ENCODE measurements at places on chromosomes 7 and 10.
A peak's percentile ranks its signal among the peaks of the same experiment; 100 is the strongest.

DNA sequence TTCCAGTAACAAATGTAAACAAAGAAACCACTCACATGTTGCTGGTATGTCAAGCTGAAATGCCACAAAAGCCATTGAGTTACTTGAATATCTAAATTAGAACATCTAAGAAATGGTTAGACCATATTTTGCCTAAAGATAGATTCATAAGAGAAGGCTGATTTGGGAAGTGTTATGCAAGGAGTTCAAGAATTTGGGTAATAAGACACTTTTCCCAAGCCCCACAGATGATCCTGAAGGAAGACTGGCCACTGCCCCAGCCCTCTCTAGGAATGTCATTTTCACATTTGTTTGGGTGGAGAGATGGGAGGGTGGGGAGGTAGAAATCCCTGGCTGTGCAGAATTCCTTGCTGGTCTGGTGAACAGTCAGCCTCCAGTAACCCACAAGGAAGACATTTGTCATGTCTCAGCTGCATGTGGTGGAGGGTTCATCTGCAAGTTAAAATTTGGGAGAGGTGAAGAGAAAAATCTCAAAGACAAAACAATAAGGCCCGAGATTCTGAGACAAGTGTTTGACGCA lies 427.2 kb upstream of the KLF6 start:
- peaks cover 2% of the 10 kb centered on the region for H3K36me3 ChIP-seq
- no peak overlapping the region for H3K4me3 ChIP-seq
- H3K27ac ChIP-seq = no peak overlapping the region
- peaks cover 26% of the 10 kb centered on the region for H3K27me3 ChIP-seq
- no peak for DNase-seq

DNA sequence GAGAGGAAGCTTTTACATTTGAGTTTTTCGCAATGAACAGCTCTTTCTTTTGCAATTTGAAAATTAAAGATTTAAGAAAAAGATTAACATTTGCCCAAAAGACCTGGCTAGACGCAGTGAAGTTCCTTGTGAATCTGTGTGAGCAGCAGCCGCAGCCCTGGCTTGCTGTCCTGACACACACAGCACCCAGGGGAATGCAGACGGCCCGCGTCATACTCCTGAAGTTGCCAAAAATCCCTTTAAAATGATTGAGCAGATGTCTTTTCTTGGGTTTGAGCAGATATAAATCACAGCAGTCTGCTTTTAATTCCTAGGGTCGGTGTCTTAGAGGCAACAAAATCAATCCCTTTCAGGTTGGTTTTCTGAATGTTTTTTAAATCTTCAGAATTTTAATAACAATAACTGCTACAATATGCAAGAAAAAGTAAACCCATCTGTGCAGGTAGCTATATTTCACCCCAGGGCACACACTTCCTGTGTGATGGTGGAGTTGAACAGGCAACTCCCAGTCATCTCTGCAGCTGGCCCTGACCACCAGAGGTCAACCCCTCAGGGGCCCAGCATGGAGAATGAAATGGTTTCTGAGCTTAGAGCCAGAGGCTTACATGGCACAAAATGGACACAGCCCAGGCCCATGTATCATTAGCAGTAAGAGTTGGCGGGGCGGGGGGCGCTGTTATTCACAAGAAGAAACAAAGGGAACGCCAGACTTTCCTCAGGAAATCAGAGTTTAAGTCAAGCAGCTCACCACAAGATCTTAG lies 32.2 kb upstream of the TRIL start:
- no peak overlapping the region for H3K27ac ChIP-seq
- H3K4me1 ChIP-seq = no peaks in the 10 kb centered on the region
- no peaks in the 10 kb centered on the region for H3K36me3 ChIP-seq
- H3K27me3 ChIP-seq = peaks cover 3% of the 10 kb centered on the region
- H3K4me3 ChIP-seq = no peak overlapping the region

- no peak for DNase-seq
- peaks cover 2% of the 10 kb centered on the region for H3K4me1 ChIP-seq
- no peak overlapping the region for H3K27ac ChIP-seq
- peaks cover 9% of the 10 kb centered on the region for H3K27me3 ChIP-seq
- H3K4me3 ChIP-seq = no peak overlapping the region
Measured at GRCh38 chr7:2614631-2615330, 17.0 kb upstream of the TTYH3 start.

- H3K4me1 ChIP-seq = peaks cover 10% of the 10 kb centered on the region
- no peak overlapping the region for H3K4me3 ChIP-seq
- H3K27me3 ChIP-seq = peaks cover 9% of the 10 kb centered on the region
- no peak for DNase-seq
Measured at GRCh38 chr10:31599626-31600504, 280.8 kb downstream of the ZEB1 start.

DNA sequence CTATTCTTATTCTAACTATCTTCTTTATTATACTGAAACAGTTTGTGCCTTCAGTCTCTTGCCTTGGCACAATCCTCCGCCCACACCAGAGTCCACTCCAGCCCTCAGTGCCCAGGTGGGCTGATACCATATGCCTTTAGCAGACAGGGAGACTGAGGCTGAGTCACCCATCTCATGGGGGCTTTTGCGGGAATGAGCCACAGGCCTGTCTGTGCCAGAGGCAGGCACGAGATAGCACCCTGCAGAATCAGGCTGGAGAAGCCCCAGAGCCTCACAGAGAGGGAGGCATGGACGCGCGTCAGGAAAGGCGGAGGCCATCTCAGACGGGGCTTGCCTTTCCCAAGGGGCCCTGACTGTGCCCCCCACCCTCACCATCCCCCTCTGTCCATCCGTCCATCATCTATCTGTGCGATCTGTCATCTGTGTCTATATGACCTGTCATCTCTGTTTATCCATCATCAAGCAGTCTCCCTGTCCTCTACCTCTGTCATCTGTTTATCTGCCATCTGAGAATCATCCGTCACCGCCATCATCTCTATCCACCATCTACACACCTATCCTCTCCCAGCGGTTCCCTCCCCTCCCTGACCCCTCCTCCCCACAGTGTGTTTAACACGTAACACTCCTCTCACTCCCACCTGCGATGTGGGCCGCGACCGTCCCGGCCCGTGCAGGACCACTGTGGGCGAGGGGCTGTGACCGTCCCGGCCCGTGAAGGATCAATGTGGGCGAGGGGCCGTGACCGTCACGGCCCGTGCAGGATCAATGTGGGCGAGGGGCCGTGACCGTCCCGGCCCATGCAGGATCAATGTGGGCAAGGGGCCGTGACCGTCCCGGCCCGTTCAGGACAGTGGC lies 7.3 kb upstream of the ADAP1 start:
- no peak overlapping the region for H3K4me3 ChIP-seq
- no peaks in the 10 kb centered on the region for H3K27me3 ChIP-seq
- H3K27ac ChIP-seq = no peak overlapping the region
- no peak for DNase-seq
- peaks cover 5% of the 10 kb centered on the region for H3K36me3 ChIP-seq

DNA sequence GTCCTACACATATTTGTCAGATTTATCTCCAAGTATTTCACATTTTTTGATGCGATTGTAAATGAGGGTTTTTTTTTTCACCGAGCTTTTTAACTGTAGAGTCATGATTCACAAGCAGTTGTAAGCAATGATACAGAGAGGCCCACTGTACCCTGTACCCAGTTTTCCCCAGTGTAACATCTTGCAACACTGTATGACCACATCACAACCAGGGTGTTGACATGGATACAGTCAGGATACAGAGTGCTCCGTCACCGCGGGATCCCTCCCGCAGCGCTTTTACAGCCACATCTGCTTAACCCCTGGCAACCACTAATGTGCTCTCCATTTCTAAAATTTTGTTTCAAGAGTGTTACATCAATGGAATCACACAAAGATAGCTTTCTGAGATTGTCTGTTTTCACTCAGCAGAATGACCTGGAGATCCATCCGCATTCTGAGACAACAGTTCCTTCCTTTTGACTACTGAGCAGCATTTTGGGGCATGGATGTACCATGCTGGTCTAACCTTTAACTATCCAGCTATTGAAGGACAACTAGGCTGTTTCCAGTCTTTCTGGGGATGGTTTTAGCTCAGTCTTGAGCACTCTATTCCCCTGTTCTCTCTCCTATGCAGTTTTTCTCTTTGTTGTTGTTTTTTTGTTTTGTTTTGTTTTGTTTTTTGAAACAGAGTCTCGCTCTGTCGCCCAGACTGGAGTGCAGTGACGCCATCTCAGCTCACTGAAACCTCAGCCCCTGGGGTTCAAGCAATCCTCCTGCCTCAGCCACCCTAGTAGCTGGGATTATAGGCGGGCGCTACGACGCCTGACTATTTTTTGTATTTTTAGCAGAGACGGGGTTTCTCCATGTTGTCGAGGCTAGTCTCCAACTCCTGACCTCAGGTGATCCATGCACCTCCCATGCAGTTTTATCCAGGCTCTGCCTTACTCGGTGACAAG lies 25.9 kb downstream of the GPRIN2 start:
- no peak overlapping the region for H3K4me3 ChIP-seq
- peaks cover 4% of the 10 kb centered on the region for H3K27me3 ChIP-seq
- peak; percentile 17 for DNase-seq
- no peak overlapping the region for H3K27ac ChIP-seq
- no peaks in the 10 kb centered on the region for H3K36me3 ChIP-seq
- H3K4me1 ChIP-seq = no peaks in the 10 kb centered on the region

GRCh38 chr7:30733691-30734090 lies 18.2 kb upstream of the INMT start:
- H3K4me1 ChIP-seq = peaks cover 38% of the 10 kb centered on the region
- no peak overlapping the region for H3K4me3 ChIP-seq
- H3K36me3 ChIP-seq = peaks cover 1% of the 10 kb centered on the region
- no peak for DNase-seq

DNA sequence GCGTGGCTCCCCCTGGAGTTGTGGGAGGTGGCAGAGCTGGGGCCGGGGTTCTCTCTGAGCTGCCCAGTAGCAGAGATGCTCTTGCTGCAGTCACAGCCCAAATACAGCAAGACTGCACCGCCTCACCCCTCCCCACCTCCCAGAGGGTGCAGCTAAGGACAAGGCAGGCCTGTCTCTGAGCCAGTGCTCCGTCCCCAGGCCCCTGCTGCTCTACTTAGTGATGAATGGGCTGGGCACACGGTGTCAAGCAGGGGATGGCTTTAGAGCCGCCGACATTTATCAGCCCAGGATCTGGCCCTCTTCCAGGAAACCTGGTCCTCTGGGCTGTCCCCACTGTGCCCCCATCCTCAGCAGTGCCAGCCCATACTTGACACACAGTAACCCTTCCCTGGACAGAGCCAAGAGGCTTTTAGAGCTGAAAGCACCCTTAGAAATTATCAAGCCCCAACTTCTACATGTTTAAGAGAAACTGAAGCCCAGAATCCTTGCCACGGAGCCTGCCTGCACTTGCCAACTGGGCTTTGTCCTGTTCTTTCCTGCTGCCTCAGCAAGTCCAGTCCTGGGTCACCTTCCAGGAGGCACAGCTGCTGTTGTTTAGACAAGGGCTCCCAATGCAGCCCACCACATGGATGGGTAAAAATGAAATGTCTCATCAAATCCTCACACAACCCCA lies 137.1 kb upstream of the UNC5B start:
- no peak overlapping the region for H3K27ac ChIP-seq
- no peak overlapping the region for H3K4me3 ChIP-seq
- H3K27me3 ChIP-seq = no peaks in the 10 kb centered on the region
- no peaks in the 10 kb centered on the region for H3K4me1 ChIP-seq
- peak; percentile 16 for DNase-seq
- H3K36me3 ChIP-seq = no peaks in the 10 kb centered on the region

DNA sequence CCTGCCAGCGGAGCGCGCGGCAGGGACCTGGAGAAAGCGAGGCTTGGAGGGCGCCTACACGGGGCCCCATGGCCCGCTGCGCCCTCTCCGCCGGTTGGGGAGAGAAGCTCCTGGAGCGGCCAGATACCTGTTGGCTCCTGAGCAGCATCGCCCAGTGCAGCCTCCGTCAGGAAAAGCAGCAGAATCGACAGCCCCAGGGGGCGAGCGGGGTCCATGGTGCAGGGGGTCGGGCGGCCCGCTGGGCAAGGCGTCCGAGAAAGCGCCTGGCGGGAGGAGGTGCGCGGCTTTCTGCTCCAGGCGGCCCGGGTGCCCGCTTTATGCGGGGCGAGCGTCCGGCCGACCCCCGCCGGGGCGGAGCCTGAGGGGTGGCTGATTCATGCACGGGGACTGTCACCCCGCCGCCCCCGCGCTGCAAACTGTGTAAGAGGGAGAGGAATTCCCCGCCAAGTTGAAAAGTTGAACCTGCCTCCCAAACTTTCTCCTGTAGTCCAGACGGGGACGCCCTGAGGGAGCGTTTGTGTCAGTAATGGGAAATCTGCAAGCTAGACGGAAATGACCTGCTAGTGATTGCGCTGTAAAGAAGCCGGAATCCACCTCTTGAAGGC lies at the start of gene TFPI2:
Gene TFPI2 (minus strand): TSS at position 290 of the 605 bp plus-strand sequence. CDS start 75 bp downstream, at position 215.
- H3K4me1 ChIP-seq = peaks cover 5% of the 10 kb centered on the region
- H3K27ac ChIP-seq = no peak within 1 kb of the TSS
- H3K36me3 ChIP-seq = no peaks in the 10 kb centered on the region
- H3K27me3 ChIP-seq = peaks cover 53% of the 10 kb centered on the region

- no peaks in the 10 kb centered on the region for H3K4me1 ChIP-seq
- no peak overlapping the region for H3K27ac ChIP-seq
- peak; percentile 39 for DNase-seq
Measured at GRCh38 chr10:79390551-79391229, 43.4 kb downstream of the PPIF start.

DNA sequence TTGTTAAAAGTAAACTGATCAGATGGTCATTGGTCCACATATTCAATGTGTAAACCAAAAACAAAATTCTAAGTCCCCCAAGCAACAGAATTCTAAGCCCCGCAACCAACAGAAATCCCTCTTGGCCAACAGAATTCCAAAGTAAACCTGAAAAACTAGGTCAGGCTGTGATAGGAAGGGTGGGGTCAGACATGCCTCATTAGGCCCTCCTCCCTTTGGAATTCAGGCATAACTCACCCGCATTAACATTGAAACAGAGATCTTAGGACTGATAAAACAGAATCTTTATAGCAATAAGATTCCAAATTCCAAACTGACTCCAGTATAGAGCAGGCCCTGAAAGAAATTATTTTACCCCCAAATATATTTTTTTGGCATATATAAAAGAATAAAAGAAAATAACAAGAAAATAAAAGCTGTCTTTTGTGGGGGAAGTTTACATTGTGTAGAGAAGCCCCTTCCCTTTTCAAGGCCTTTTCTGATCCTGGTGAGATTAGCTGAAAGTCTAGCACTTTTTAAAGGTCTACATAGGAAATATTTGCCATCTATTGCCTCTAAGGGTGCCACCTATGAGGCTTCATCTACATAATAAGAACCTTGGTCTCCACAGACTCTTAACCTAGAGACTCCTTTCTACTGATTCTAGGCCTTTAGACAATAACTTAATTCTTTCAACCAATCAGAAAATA lies 30.5 kb downstream of the GNAT3 start:
- H3K27ac ChIP-seq = no peak overlapping the region
- H3K27me3 ChIP-seq = peaks cover 2% of the 10 kb centered on the region
- no peaks in the 10 kb centered on the region for H3K36me3 ChIP-seq
- no peak overlapping the region for H3K4me3 ChIP-seq
- H3K4me1 ChIP-seq = no peaks in the 10 kb centered on the region

- H3K4me1 ChIP-seq = no peaks in the 10 kb centered on the region
- no peaks in the 10 kb centered on the region for H3K36me3 ChIP-seq
- H3K27ac ChIP-seq = no peak overlapping the region
- peaks cover 18% of the 10 kb centered on the region for H3K27me3 ChIP-seq
Measured at GRCh38 chr10:133158756-133159610, 1.0 kb upstream of the KNDC1 start.

DNA sequence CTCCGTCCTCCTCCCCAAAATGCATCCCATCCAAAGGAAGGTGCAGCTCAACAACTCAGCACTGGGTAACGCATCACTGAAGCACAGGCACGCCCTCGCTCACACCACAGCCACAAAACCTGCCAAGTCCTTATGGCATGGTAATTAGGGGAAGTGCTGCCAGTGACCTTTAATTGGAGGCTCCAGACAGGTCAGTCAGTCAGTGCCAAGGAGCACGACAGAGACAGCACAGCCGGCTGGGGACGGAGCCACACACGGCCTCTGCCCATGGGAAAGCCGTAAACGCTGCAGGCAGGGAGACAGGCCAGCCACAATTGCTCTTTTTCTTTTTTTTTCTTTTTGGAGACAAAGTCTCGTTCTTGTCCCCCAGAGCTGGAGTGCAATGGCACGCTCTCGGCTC lies 146.5 kb downstream of the MAD1L1 start:
- H3K4me1 ChIP-seq = peaks cover 24% of the 10 kb centered on the region
- no peak for DNase-seq
- no peak overlapping the region for H3K4me3 ChIP-seq
- peaks cover 4% of the 10 kb centered on the region for H3K36me3 ChIP-seq
